ENCODE measurements at places on chromosomes 1 and 21.

DNA sequence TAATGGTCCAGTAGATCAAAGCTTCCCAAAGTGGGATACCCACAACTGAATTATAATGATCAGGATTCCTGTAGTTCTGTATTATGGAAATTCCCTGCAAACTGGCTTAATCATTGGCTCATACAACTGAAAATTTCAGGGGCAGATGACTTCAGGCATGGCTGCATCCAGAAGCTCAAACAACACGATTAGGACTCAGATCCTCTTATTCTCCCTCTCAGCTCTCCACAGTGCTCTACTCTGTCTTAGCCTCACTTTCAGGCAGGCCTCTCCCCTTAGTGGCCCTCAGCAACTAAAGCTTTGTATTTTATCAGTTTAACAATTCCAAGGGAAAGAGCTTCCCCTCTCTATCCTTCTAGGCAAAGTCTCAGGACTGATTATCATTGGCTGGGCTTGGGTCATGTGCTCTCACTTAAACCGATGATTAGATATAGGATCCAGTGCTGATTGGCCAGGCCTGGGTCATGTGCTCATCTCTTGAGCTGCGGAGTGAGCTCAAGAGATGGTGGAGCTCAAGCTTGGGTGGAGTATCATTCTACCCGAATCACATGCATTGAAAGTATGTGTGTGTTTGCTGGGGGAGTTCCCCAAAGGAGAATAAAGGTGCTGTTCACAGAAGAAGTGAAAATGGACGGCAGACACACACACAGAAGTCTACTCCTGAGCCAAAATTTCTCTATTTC lies 57.9 kb upstream of the RUNX3 start:
- no peak for DNase-seq

DNA sequence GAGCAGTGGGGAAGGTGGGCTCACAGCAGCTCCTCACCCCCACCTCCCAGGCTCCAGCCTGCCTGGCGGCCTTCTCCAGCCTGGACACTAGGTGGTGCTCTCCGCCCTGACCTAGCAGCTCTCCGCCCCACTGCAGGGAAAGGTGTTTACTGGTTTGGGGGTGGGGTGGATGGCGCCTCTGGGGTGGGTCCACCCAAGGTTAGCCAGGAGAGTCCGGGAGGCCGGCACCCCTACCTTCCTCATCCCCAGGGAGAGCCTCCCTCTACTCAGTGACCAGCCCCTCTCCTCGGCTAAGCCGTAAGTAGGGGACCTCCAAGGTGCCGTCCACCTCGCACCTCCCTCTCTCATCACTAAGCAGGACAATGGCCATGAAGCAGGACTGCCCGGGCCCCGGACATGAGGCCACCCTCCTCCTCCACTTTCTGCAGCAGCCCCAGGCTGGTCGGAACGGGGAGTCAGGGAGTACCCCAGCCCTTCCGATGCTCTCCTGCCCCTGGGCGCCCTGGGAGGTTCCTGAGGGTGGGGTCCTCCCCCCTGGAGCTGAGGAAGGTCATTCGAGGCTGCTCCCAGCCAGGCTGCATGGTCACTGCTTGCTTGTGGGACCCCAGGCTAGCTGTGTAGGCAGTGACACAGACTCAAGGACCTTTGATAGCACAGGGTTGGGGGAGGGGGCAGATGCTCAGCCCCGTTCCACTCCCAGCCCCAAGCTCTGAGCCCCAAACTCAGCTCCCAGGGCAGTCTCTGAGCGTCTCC lies 101.4 kb upstream of the VAMP3 start:
- no peak for DNase-seq

DNA sequence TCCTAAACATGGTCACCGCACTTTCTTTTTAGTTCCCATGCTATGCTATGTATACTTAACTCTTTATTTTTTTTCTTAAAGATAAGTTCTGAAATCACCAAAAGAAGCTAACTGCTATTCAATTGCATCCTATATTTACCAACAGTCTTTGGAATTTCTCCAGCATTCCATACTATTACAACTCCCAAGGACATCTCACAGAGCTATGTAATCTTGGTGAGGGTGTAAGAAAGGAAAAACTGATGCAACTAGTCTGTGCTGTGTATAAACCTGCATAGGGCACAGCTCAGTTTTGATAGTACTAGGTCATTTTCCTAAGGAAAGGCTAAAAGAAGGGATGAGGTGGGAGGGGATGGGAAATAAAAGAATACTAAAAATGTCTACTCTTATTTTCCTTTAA lies 78.0 kb downstream of the PTPN14 start:
- no peak for DNase-seq

DNA sequence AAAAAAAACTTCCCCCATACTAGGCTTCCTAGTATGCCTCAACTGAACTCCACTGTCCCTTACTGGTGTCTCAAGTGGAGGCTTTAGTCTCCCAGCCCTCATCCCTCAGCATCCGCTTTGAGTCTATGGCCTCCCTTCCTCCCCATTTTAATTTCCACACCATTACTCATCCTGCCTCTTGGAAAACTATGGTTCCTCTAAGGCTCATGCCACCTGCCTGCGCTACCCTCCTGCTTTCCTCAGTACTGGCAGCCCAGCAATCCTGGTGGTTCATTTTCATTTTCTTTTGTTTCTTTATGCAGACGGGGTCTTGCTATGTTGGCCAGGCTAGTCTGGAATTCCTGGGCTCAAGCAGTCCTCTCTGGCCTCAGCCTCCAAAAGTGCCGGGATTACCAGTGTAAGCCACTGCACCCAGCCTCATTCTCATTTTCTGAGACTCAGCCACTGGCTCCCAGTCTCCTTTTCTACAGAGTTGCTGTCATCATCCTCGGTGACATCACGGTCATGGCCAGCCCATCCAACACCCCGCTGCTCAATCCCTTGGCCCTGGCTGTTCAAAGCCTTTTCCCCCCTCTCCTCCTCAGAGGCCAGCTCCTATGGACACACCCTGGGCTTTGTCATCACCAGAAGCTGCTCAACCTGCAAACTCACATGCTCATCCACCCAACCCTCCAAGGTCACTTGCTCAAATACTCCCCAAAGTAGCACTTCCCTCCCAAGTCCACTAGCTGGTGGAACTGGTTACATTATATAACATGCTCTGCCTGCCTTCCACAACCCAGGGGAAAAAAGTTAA lies 2.3 kb upstream of the PMVK start:
- no peak for DNase-seq

- DNase-seq, result no peak
Measured at GRCh38 chr1:207429963-207430362, 24.2 kb upstream of the CR2 start.

DNA sequence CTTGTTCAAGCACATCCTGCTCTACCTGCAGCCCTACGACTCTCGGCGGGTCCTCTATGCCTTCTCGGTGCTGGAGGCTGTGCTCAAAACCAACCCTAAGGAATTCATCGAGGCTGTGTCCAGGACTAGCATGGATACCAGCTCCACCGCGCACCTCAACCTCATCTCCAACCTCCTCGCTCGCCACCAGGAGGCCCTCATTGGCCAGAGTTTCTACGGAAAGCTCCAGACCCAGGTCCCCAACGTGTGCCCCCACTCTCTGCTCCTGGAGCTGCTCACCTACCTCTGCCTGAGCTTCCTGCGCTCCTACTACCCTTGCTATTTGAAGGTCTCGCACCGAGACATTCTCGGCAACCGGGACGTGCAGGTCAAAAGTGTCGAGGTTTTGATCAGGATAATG lies 74.3 kb upstream of the MORC3 start:
- DNase-seq, result no peak

DNA sequence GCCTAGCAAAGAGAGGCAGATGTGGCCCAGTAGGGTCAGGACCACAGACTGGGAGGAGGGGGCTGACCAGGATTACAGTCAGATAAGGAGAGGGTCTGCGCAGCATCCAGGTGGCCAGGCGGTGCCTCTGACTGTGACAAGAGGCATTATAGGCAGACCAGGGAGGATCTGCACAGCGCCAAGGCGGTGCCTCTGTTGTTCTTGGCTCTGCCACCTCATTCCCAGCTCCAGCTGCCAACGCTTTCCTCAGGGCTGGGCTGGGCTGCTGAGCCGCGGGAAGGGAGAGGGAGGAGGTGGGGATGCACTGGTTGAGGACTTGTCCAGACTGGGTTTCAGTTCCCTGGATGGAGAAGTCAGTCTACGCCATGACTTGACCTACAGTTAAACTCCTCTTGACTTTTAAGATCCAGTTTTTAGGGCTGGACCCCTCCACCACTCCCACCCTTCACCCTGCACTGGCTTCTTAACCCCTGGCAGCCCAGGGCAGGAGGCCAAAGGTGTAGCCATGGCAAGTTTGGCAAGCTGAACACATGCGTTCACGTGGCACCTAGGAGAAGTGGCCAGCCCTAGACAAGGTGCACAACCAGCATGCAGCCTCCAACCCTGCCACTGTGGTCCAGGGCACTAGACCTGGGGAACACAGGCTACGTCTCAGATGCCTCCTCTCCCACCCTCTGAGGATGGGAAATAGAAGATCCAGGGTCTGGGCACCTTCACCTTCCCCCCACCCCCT lies 4.5 kb upstream of the CRABP2 start:
- no peak for DNase-seq

- DNase-seq, result no peak
Measured at GRCh38 chr1:239006276-239006675, 380.1 kb upstream of the CHRM3 start.

DNA sequence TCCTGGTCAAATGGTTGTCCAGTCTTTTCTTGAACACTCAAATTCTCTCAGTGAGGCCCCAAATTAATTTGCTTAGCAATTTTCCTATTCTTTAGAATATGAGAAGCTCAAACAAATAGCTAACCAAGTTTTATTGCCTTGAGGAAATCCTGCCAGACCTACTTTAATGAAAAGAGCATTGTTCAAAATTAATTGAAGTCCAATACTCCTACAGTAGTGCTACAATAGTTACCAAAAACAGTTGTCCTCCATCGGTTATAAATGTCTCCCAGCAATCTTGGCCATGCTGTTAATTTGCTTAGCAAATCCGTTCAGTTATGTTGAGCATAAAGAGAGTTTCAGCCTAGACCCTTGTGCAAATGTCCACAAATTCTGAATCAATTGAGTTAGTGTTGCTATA lies 112.9 kb downstream of the MAB21L3 start:
- no peak for DNase-seq

- peak; percentile 34 for DNase-seq
Measured at GRCh38 chr1:2821966-2822620, 20.6 kb upstream of the TTC34 start.

GRCh38 chr1:64100791-64101190 lies 102.6 kb upstream of the UBE2U start:
- DNase-seq, result no peak

- DNase-seq, result no peak
Measured at GRCh38 chr1:66315671-66316070, 218.3 kb upstream of the SGIP1 start.

- no peak for DNase-seq
Measured at GRCh38 chr1:234558330-234558836, 51.6 kb downstream of the IRF2BP2 start.

DNA sequence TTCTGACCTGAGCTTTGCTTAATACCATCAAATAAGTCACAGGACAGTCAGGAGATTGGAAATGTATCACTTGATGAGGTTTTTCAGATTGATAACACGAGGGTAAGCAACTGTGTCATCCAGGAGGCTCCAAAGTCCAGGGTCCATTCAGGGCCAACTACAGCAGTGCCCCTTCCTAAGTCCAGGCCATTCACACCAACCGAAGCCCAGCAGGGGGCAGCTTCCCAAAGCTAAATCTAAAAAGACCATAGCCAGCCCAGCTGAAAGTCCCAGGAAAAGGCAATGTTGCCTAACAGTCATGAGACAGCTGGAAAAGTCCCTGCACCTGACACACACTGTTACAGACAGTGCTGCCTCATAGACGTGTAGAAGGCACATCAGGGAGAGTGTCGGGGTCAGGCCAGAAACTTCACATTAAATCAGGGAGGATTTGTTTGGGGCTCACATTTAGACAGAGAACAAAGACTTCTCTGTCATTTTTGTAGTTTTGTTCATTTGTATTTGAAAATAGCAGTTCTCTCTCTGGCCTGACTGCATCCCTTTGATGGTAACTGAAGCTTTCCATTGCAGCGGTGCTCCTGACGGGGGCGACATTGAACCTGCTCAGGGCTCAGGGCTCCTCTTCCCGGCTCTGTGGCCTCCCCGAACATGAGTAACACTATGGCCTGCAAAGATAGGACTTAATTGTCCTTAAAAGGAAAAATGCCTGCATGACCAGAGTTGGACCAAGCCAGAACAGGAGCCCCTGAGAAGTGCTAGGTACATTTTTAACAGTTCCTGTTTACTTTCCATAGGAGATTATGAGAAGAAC lies 200.4 kb downstream of the NRIP1 start:
- DNase-seq, result peak; percentile 40

DNA sequence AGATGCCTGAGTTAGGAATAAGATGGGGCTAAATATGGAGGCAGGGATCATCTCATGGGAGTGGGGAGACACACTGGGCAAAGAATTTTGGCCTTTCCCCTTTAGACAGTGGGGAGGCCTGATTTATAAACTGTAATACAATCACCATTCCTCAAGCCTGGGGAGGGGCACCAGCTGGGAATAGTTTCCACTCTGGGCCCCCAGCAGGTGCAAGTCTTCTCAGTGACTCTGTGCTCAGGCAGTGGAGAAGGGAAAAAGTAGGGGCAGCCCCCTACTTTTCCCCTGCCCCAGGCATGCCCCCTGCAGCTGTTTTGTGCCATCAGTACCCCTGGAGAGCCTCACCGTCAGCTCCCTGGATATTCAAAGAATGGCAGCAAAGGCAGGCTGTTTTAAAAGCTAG lies 19.1 kb downstream of the COA7 start:
- no peak for DNase-seq

GRCh38 chr1:183633676-183634343 lies 1.8 kb downstream of the ARPC5 start:
- DNase-seq, result no peak

GRCh38 chr1:199046618-199047017 lies 407.8 kb downstream of the PTPRC start:
- no peak for DNase-seq

DNA sequence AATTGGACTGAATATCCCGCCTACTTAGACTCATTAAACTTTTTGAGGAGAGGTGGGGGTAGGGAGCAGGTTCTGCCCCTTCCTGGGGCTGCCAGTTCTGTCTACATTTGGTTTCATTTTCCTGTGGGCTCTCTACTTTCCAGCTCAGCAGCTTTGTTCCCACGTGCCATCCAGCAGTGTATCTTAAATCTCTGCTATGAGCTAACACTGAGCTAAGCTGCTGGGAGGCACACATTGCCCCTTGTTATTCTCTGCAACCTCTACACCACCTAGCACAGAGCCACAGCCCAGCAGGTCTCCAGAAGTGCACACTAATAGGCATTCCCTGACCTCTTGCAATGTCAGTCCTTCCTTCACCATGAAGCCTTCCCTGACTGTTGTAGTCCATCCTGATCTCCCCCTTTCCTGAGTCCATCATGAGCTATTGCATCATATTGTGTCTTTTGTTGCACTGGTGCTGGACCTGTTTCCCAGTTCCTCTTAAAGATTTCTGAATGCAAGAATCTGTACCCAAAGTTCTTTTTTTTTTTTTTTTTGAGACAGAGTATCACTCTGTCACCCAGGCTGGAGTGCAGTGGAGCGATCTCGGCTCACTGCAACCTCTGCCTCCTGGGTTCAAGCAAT lies 28.7 kb upstream of the NRDC start:
- DNase-seq, result no peak

DNA sequence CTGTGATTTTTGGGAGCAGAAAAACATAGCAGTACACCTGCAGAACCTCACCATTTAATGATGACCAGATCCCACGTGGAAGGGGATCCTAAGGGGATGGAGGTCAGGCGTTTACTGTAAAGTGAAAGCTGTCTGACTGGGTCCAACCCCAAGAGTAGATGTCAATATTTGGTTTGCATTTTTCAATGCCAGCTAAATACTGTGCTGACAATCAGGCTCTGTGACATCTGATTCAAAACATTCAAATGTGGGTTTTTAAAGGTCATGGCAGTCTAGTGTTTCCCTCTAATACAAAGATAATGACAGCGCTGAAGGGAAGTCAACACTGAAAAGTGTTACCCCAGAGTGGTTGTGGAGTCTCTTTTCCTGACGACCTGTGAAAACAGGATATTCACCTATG lies 68.1 kb downstream of the SPAG17 start:
- DNase-seq, result no peak

Measured in muscle of arm (tissue), 14 donors.